ENCODE measurements at places on chromosomes 7 and 10. TPM values are rescaled to one million over a fixed set of nuclear protein-coding genes. Genes with fewer than 3 reads are reported as not detected.

- no peak for DNase-seq
Measured at GRCh38 chr10:23326544-23327307, 17.9 kb downstream of the C10orf67 start.

GRCh38 chr10:38093816-38094157, 350 bp upstream of the ZNF37A start:
- DNase-seq, result no peak

DNA sequence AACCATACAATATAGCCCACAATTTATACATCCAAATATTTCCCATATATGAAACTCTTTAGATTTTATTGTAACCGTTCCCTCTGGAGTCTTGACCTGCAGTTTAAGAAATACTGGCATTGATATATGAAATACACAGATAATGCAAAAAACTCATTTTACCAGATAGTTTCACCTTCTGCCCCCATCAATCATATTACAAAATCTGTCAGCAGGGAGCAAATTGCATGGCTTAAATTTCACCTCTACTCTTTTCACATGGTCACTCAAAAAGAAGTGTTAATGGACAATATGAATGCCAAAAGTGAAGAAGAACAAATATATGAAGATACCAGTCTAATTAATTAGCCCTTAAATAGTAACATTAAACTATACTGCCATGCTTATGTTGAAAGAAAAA, 57.0 kb upstream of the TMEM106B start:
- no peak for DNase-seq

DNA sequence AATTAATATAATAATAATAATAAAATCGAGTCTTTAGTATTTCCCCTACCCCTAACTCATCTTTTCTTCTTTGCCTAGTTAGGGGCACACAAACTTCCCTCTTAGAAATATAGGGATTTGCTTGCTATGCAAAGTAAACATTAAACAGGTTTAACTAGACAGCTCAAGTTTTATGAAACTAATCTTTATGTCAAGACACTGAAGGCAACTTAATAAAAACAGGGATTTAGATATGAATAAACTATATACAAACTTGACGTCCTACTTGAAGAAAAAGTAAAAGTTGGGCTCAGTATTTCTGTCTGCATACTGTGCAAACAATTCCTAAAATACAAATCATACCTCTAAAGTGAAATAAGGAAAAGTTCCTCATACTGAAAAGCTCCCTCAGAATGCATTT, 52.1 kb upstream of the CAV2 start:
- DNase-seq, result no peak

- no peak for DNase-seq
Measured at GRCh38 chr7:147062897-147063296, 946.3 kb downstream of the CNTNAP2 start.

- no peak for DNase-seq
Measured at GRCh38 chr7:151056666-151057505, 811 bp downstream of the CDK5 start.

DNA sequence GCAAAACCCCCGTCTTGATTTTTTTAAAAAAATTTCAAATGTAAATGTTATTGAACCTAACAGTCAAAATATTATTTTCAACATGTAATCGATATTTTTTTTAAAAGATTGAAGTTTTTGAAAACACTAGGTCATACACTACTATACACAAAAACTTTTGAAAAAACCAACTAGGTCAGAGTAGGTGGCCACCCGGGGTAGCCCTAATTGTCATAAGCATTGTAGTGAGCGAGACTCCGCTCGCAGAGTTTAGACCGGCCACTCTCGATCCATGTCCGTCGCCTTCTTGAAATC, 417 bp downstream of the RFC2 start:
- no peak for DNase-seq

- no peak for DNase-seq
Measured at GRCh38 chr7:511476-512145, 8.0 kb downstream of the PDGFA start.

DNA sequence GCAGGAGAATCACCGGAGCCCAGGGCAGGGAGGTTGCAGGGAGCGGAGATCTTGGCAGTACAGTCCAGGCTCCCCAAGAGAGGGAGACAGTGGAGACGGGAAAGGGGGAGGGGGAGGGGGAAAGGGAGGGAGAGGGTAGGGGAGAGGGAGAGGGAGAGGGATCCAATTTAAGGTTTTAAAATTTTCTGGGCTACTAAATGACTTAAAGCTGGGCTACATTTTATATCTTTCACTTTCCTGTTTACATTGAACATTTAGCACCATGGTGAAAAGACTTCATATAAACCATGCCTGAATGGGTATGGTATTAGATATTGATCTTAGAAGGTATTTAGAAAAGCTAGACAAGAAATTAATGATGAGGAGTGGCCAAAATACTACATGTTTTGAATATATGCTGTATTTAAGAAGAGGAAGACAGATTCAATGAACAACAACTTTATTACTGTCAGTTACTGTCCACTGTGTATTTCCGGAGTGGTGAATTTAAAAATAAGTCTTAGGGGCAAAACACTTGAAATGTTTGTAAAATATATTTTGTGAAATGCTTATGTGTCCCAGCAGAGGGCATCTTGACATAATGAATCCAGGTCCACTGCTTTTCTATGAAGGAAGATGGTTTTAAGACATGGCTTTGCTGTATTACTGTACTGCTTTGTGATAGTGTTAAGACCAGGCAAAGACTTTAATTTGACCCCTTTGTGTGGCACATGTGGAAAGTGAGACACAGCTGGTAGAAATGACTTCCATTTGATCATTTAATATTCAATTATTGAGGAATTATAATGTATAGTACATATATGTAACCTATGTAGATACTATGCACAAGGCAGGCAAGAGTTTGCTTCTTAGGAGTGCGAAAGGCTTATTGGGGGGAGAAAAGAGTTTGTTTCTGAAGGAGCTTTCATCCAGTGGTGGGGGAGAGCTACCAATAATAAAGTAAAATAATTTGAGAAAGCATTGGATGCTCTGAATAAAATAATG, 52.8 kb downstream of the NRF1 start:
- DNase-seq, result no peak

DNA sequence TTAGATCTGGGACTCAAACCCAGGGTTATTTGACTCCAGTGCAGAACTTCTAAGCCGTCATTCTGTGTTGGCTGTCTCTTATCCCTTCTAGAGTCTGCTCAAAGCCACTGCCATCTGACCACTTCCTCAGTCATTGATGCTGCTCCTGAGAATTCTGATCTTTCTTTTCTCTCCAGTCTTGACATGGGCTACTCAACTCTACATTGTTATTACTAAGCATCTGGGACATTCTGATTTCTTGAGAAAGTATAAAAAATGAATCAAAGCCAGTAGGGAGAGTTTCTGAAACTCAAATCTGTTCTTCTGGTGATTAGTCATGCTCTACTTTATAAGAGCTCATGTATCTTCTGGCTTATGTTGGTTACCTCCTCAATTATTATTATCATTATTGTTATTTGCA, 48.7 kb downstream of the ANK3 start:
- DNase-seq, result no peak

DNA sequence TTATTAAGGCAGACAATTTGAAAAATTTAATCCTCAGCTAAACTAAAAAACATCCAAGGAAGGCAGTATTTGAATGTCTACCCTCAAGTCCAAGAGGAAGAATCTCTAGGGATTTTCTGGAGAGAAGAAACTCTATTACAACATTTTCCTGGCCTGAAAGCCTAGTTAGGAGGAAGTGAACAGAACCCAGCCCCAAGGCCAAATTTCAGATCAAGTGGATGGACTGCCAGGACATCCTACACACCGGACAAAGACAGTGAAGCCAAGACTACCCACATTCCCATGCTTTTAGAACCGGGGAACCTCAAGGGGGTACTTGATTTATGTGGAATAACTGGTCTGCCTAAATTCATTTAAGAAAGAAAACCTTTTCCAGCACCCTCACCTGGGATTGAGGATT, 108.9 kb upstream of the MEOX2 start:
- DNase-seq, result no peak

STAG3 gene
- total RNA-seq, result 0.42 TPM

SLC13A4 gene
- not detected for total RNA-seq

RAMP3 gene
- total RNA-seq, result not detected

AKR1B1 gene
- total RNA-seq, result 154 TPM

MYH16 gene
- 0.53 TPM for total RNA-seq

Measured in pulmonary artery endothelial cell (primary cell).